ENCODE measurements at places on chromosomes 13 and 19.

GRCh38 chr19:14090509-14091080, at the start of gene SAMD1:
TSS of gene SAMD1 (minus strand) at chr19:14090751.
- peak; percentile 89 for DNase-seq

- no peak for DNase-seq
Observed at GRCh38 chr19:48495396-48495795, 16.2 kb downstream of the LMTK3 start.

DNA sequence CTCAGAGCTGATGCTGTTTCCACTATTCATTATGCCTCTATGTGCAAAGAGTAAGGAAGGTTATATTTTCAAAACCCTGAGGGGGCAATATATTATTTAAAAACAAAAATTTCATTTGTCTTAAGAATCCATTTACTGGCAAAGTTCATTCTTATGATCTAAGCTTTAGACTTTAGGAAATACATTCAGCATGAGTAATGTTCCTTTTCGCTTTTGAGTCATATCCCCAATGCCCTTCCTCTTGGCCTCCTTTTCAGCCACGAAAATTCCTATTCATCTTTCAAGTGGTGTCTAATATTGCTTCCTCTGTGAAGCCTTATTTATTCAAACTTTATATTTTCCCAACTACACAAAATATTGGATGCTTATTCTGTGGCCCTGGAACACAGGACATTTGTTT, 1317.0 kb downstream of the PCDH9 start:
- no peak for DNase-seq

- DNase-seq: no peak
Observed at GRCh38 chr13:33394294-33394932, 108.9 kb upstream of the STARD13 start.

GRCh38 chr19:1651568-1652291, 685 bp downstream of the TCF3 start:
- DNase-seq: no peak

- DNase-seq: no peak
Observed at GRCh38 chr13:18948012-18948663, 233.5 kb downstream of the TUBA3C start.

All from substantia nigra (tissue), 51 donors.